ENCODE measurements at places on chromosomes 5 and 9. TPM values are rescaled to one million over a fixed set of nuclear protein-coding genes. Genes with fewer than 3 reads are reported as not detected.

DNA sequence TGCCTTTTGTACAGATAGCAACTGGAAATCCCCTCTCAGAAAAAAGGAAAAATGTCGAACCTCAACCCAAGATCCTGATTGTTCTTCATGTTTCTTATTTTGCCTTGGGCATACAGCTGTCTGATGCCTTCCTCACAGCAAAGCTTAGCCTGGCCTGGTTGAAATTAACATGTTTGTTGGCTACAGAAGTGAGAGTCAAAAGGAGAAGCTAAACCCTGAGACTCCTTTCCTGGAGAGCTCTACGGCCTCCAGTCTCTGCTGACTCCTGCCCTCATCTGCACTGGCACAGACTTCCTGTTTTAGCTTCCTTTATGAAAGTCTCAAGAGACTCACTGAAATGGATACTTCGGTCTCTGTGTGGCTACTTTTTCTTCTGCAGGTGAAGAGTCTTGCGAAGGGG, 186.7 kb downstream of the PARP8 start:
- DNase-seq = no peak
- H3K27me3 ChIP-seq = peaks cover 16% of the 10 kb centered on the region
- H3K4me1 ChIP-seq = no peaks in the 10 kb centered on the region
- H3K4me3 ChIP-seq = no peak overlapping the region

- H3K27me3 ChIP-seq = no peaks in the 10 kb centered on the region
- no peak overlapping the region for H3K4me3 ChIP-seq
- H3K36me3 ChIP-seq = no peaks in the 10 kb centered on the region
- H3K27ac ChIP-seq = no peak overlapping the region
Measured at GRCh38 chr5:158320178-158320674, 461.3 kb upstream of the CLINT1 start.

The ANXA2R gene
- 0.74 TPM for total RNA-seq

The SYK gene
- 13.0 TPM for total RNA-seq

DNA sequence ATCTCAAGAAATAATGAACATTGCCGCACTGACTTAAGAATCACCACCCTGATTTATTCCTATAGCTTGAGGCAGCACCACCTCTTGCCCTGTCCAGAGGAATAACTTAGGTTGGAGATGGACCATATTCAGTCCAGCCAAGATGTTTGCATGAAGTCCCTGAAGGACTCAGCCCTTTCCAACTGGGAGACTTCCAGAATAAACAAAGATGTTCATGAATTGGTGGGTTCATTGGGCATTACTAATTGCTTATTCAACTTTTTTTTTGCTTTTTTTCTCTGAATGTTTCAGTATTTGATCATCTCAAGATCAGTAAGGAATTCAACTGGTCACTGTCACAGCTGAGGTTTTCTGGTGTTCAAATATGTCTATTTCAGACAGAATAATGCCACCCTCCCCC, 470.6 kb downstream of the CCDC171 start:
- no peak for DNase-seq
- no peak overlapping the region for H3K27ac ChIP-seq

- no peak overlapping the region for H3K4me3 ChIP-seq
- H3K27ac ChIP-seq = no peak overlapping the region
- no peak for DNase-seq
- H3K27me3 ChIP-seq = peaks cover 8% of the 10 kb centered on the region
- H3K4me1 ChIP-seq = no peaks in the 10 kb centered on the region
Measured at GRCh38 chr5:50929174-50929573, 262.7 kb downstream of the PARP8 start.

- H3K4me1 ChIP-seq = no peaks in the 10 kb centered on the region
- DNase-seq = no peak
- no peak overlapping the region for H3K27ac ChIP-seq
- H3K36me3 ChIP-seq = no peaks in the 10 kb centered on the region
Measured at GRCh38 chr5:115949096-115949495, 13.2 kb upstream of the LVRN start.

Measured in type B pancreatic cell (in vitro differentiated cells).